ENCODE measurements at places on chromosomes 3 and 15.

DNA sequence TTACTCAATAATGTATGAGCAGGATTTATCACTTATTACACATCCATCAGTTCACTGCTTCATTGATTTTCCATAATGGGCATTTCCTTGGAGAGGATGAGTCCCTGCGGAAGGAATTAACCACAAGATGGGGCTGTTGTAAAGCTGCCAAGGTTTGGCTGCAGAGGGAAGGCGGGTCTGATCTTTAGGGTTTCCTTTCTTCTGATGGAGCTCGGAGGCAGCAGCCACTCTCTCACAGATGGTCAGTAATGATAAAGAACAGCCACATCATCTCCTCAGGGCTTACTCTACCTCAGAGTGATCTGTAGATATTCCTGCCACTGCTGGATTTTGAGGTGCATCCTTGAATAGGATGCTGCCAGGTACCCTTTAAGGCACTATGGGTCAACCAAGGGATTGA lies 115.2 kb downstream of the USP13 start:
- DNase-seq, result peak; percentile 61

- DNase-seq, result no peak
These were observed 179.4 kb downstream of the OPA1 start for GRCh38 chr3:193772422-193772763.

GRCh38 chr3:157329551-157329950 lies 107.1 kb upstream of the PTX3 start:
- peak; percentile 39 for DNase-seq

GRCh38 chr15:99371180-99372103 lies 120.2 kb downstream of the LRRC28 start:
- peak; percentile 20 for DNase-seq

GRCh38 chr15:86829245-86829644 lies 749.6 kb downstream of the AGBL1 start:
- DNase-seq, result no peak

DNA sequence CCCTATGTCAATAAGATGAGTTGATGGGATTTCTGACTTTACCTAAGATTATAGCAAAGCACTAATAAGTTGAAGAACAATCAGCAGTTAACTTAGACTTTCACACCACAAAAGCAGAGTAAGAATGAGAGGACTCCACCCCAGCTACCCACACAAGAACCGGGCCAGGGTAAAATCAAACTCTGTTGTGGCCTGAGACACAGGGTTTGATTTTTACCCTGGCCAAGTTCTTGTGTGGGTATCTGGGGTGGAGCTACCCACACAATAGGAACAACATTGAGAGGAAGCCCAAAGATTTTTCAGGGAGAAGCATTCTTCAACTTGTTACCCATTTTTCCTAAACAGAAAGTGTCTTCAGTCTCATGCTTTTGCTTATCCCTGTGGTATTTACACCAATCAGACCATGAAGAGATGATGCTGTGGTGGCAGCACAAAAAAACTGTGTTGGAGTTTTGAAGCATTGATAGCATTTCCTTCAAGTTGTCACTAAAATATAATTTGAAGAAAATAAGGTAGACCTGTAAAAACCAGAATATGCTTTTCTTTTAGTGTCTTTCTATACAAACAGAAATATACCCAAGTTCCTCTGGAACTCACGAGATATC lies 25.6 kb downstream of the CPOX start:
- DNase-seq, result no peak

DNA sequence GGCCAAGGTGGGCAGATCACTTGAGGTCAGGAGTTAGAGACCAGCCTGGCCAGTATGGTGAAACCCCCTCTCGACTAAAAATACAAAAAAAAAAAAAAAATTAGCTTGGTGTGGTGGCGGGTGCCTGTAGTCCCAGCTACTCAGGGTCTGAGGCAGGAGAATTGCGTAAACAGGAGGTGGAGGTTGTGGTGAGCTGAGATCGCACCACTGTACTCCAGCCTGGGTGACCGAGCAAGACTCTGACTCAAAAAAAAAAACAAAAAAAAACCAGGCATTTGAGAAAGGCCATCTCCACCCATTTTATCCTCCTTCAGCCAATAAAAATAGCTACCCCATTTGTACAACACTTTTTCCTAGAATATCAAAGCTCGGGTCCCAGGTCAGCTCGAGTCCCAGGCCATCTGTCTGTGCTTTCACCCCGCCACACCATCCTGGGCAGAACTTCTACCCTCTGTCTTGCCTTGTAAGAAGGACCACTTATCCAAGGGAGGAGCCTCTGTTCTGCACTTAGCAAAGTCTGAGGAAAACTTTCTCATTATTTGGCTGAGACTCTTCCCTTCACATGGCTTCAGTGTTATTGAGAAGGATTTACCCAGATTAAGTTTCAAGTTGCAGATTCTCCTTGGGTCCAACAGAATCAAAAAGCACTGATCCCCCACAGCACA lies 99.1 kb downstream of the MESD start:
- DNase-seq, result peak; percentile 12

- no peak for DNase-seq
These were observed 9.9 kb downstream of the GOLGA6L2 start for GRCh38 chr15:23437146-23437545.

DNA sequence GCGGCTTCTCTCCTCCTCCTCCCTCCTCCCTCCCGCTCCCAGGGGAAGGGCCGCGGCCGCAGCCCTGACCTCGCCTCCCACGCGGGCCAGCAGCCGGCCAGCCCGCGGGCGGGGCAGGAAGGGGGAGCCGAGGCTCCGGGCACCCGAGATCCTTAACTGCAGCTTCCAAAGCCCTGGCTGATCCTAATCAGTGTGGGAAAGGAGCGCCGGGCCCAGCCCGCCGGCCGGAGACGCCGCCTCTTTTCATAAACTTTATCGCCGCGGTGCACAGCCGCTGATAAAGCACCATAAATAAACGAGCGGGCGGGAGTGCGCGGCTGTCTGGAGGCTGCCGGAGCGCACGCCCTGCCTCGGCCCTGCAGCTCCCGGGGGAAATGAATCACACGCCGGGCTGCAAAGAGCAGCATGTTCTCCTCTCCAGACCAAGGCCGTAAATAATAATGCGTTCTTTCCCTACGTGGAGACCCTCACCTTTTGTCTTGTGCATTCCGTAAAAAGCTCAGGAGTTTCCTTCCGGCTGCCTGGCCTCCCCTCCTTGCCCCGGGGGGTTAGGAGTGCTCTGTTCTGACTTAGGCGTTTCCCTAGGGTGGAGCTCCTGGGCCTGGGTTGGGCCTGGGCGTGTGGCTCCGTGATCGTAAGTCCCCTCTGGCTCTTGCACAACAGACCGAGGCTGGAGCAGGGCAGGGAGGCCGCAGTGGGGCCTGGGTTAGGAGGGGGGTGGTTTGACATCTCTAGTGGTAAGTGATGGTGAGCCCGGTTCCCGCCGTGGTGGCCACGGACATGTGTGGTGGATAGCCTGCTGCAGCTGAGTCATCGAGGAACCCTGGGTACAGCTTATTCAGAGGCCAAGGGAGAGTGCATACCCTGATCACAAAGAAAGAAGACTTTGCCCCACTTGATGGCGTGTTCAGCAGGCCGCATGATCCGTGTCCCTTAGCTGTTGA lies 132.6 kb upstream of the HES1 start:
- DNase-seq, result peak; percentile 86

DNA sequence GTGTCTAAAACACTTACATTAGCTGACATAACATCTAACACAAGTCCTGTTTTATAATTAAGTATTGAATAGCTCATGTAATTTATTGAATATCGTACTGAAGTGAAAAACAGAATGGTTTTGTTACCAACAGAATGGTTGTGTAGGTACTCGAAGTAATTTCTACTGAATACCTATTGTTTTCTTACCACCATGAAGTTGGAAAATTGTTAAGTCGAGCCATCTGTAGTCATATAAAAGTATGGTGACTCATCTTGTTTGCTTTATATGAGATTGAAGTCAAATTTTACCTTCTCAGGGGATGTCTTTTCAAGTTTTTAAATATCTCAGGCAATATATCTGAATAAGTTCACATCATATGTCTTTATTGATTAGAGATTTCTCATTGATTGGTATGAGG lies 37.6 kb downstream of the PIAS1 start:
- no peak for DNase-seq

- DNase-seq, result no peak
These were observed 16.6 kb downstream of the CRYBG3 start for GRCh38 chr3:97838393-97838792.

DNA sequence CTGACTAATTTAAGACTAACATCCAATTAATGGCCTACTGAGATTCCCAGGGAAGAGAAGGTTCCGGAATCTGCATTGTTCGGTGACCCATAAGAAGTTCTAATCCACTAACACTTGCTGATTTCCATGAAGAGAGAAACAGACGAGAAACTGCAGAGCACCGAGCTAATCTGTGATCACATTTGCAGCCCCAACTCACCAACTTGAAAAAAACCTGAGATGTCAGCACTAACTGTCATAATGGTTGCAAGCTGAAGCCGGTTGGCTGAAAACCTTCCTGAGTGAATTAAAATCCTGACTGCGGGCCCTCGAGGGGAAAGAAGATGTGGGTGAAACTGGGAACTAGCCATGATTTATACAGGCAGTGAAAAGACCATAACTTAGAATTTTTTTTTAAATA lies 204.8 kb upstream of the IGF1R start:
- no peak for DNase-seq

GRCh38 chr3:136751316-136752171 lies 634 bp downstream of the STAG1 start:
- peak; percentile 64 for DNase-seq

DNA sequence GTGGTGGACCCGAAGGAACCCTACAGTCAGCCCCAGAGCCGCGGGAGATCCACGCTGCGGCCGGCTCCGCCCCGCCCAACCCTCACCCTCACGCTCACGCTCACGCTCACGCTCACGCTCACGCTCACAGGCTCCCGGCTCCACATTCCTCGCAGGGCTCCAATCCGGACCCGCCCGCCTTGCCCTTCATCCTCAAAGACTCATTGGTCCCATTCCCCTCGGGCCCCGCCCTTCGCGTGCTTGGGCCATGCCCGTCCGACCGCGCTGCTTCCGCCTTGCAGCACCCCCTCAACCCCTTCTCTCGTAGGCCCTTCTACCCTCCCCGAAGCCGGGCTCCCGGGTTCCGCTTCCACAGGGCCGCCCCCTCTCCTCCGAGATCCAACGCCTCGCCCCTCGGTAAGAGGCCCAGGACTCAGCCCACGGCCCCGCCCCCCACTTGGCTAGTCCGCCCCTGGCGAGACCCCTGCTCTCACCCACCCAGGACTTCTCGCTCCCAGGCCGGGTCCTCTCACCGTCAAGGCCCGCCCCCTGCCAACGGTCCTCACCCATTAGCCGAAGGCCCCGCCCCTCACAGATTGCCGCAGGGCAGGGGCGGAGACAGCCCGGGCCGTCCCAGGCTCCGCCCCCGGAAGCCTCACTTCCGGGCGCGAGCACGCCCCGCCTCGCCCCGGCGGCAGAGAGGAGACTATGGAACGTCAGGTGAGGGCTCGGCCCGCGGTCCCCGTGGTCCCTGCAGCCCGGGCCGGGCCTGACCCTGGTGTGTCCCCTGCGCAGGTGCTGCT lies at the start of gene APEH:
Gene APEH, plus strand, starts transcription at position 637 of the 782 bp plus-strand sequence. Its CDS starts 51 bp downstream, at position 688.
- DNase-seq, result peak; percentile 98

GRCh38 chr3:192229866-192230265 lies 497.5 kb downstream of the FGF12 start:
- DNase-seq, result no peak

GRCh38 chr15:29554531-29554930 lies 267.7 kb downstream of the TJP1 start:
- no peak for DNase-seq

- DNase-seq, result no peak
These were observed 59.8 kb downstream of the CHSY1 start for GRCh38 chr15:101192081-101192480.

DNA sequence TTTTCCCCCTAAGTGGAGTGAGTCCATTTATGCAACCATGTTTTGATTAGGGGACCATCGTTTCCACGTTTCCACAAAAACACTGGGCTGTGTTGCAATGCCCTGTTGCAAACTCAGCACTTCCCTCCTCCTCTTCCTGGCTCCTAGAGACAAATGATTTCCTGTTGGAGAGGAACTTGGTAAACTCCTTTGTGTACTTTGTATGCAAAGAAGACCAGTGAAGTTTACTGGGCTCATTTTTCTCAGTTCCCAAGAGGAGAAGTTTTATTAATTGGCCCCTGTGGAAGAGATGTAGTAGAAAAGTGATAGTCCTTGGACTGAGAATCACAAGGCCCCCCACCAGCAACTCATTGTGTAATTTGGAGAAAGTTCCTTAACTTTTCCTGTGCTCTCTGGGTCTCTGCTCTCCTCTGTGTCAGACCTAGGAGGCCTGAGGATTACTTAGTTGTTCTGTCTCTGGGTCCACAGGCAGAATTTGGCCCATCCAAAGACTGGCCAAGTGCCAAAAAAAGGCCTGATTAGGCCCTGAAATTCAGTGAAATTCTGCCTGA lies 95.0 kb downstream of the ATG7 start:
- peak; percentile 70 for DNase-seq

DNA sequence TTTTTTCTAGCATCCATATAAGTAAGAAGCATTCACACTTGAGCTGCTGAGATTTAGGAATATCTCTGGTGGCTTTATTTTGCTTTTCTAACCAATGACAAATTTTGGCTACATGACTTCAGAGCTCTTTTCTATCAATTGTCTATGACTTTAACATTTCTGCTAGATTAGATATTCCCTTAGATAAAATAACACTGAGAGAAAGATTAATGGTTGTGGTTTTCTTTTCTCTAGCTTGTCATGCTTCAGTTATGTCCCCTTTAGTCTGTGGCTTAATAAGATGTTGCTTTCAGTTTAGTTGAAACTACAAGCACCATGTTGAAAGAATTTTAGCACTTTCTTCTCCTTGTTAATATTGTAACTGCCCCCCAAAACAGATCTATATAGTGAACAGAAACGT lies 665.6 kb upstream of the CCDC54 start:
- peak; percentile 81 for DNase-seq

DNA sequence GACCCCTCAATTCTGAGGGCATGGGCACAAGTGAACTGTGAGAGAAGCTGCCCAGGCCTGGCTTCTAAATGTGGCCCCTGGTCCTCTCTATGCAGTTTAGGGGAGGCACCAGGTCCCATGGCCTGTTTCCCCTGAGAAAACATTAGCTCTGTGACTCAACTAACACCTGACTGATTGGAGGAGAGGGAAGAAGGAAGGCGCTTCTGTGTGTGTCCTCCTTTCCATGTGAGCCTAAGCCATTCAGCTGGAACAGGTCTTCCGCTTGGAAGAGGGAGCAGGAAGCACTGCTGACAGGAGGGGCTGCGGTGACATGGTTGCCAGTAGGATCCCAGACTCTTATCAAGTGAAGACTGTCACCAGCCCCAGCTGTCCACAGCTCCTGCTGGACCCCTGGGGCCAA lies 79.5 kb downstream of the MYLK start:
- no peak for DNase-seq

DNA sequence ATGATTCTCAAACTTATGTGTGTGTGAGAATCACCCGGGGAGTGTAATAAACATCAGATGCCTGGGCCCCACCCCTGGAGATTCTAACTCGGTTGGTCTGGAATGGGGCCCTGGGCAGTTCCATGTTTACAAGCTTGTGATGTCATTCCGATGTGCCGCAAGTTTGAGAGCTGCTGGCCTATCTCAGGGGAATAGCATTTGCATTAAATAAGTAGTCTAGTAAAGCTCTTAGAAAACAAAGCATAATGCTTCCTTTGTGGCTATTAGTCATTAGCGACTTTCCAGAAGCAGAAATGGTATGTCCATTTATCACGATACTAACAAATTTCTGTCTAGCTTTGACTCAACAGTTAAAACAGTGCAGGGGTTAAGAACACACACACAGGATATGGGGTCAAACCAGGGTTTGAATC lies 20.9 kb downstream of the PGBD4 start:
- DNase-seq, result peak; percentile 93
